ENCODE measurements at places on chromosomes 1 and 21.

- no peak for DNase-seq
These were observed 199.0 kb downstream of the PDE4B start for GRCh38 chr1:65991694-65992093.

DNA sequence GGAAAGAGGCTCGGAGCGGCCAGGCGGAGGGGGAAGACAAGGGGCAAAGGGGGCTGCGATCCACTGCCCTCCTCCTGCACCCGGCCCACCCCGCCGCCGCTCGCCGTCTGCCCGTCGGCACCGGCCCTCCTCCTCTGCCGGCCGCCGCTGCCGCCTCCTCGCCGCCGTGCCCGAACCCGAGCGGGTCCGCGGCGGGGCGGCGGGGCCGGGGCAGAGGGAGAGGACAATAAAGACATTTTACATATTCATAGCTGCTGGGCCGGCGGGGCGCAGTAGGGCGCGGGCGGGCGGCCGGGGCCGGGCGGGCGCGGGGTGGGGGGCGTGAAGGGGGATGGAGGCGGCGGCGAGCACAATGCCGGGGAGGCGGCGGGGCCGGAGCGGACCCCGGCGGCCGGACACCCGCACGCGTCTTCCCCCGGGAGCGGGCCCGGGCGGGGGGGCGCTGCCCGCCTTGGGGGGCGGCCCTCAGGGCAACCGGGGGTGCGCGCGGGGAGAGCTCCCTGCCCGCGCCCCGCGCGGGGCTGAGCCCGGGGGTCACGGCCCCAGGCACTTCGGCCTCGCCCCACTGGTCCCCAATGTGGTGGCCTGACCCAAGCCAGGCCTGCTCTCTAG, 546 bp downstream of the POU2F1 start:
- no peak for DNase-seq

DNA sequence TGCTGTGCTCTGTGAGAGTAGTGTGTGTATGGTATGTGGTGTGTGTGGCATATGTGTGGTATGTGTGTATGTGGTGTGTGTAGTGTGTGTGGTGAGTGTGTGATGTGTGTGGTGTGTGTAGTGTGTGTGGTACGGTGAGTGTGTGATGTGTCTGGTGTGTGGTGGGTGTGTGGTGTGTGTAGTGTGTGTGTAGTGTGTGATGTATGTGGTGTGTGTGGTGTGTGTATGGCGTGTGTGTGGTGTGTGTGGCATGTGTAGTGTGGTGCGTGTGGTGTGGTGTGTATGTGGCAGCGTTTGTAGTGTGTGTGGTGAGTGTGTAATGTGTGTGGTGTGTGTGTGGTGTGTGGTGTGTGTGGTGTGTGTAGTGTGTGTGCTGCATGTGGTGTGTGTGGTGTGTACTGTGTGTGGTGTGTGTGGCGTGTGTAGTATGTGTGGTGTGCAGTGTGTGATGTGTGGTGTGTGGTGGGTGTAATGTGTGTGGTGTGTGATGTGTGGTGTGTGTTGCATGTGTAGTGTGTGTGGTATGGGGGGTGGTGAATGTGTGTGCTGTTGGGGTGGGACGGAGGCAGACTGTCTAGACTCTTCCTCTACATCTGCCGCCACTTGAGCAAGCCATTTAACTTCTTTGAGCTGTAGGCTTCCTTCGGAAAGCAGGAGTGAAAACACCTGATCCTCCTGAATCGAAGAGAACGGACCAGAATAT, 33.5 kb downstream of the GPA33 start:
- no peak for DNase-seq

DNA sequence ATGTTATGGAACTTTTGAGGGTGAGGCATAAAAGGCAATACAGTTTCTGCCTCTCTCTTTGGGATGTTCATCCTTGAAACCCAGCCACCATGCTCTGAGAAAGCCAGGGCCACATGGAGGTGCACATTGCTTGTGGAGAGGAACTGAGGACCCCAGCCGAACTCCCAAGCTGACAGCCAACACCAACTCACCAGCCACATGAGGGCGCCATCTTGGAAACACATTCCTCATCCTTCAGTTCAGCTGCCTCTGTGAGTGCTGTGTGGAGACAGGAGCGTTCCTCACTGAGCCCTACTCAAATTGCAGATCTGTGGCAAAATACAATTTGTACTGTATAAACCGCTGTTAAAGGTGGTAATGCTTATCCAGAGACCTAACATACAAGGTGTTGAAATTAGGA, 137.5 kb downstream of the GABPA start:
- DNase-seq, result no peak

DNA sequence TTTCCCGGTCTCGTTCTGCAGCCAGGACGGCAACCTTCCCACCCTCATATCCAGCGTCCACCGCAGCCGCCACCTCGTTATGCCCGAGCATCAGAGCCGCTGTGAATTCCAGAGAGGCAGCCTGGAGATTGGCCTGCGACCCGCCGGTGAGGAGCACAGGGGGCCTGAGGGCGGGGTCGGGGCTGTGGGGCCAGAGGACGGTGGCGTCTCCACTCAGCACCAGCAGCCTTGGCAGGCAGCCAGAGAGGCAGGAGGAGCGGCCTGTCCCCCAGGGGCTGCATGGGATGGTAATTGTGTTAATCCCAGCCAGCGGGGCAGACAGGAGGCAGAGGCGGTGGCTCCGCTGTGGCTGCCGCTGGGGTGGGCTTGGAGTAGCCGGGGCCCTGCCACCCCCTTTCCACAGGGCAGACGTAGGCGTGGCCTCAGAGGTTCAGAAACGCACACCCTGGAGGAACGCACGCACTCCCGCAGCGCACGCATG, 12.1 kb downstream of the SAMD11 start:
- no peak for DNase-seq

DNA sequence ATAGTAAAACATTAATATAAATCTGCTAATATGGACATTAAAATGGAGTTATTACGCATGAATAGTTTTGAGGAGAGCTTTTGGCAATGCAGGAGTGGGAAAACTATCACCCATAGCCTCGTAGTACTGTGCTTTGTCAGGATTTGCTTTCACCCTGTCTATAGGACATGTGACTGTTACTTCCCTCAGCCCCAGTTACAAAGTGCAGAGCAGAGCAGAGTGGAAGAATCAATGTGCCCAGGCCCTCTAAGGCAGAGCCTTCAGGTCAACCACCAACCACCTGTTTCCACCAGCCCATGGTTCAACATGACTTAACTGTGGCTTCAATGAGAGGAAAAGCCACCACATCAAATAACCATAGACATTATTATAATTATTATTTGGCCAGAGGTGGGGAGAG, 68.9 kb upstream of the C8B start:
- no peak for DNase-seq

DNA sequence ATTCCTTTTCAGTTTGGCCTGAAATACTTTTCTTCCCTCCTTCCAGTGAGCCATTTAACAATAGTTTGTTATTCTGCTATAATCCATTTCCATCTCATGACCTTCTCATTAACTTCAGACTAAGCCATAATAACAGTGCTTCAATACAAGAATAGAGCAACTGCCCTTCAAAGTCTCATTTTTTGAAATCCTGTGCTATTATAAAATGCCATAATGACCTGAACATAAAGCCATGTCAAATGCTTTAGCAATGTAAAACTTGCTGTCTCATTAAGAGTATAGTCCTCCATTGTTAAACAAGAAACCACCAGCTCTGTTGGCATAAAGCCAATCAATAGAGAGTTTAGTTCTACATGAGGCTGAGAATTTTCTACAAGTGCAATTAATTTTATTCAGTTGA, 9.6 kb upstream of the PIGK start:
- no peak for DNase-seq

DNA sequence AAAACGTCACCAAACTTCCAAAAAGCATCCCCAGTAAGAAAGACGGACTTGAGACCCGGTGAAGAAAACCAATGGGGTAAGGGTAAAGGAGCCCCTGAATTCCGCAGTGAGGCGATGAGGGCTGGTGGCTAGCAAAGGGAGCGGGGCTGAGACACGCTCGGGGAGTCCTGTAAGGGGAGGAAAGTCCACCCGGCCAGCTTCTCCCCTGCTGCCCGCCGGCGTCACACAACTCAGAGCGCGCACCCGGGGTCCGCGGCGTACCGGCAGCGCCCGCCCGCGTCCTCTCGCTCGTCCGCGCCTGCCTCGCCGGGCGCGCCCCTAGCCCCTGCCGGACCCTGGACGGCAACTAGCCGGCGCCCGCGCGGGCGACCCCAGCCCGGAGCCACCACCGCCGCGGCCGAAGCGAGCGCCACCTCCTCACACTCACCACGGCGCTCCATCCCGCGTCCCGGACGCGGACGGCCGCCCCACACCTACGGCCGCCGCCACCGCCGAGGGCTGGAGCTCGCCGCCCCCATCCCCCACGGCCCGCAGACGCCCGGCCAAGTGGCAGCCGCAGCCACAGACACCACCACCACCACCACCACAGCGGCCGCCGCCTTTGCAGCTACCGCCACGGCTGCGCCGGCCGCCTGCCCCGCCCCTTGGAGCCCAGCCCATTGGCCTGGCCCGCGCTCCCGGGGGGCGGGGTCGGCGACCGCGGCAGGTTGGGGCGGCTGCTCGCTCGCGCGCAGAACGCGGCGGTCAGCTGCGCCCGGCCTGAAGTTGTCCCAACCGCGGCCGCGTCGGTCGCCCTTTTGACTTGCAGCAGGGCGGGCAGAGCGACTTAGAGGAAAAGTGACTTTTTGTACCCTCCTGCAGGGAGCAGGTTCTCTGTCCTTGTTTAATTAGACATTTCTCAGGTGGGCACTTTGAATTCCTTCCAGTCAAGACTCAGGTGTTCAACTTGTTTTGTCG, 10.0 kb upstream of the ARHGAP29 start:
- peak; percentile 64 for DNase-seq

DNA sequence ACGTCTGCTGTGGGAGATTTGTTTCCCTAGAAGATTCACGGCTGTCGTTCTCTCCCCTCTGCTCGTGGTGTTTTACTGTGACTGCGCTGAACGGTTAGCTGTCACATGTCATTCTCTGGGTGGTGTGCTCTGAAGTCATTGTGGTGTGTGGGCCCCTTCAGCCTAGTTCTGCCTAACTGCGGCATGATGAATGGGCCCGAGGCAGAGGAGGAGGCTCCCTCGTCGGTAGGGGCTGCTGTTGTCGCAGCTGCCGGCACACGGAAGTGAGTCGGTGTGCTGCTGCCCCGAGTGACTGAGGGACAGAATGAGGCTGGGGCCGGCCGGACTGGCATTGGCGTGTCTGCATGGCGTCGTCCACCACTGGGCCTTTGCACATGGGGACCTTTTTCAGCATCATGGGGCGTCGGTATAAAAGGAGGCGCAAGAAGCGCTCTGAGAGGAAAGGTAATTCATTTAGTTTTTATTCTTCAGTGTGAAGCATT, 77.9 kb downstream of the ADARB1 start:
- peak; percentile 65 for DNase-seq

DNA sequence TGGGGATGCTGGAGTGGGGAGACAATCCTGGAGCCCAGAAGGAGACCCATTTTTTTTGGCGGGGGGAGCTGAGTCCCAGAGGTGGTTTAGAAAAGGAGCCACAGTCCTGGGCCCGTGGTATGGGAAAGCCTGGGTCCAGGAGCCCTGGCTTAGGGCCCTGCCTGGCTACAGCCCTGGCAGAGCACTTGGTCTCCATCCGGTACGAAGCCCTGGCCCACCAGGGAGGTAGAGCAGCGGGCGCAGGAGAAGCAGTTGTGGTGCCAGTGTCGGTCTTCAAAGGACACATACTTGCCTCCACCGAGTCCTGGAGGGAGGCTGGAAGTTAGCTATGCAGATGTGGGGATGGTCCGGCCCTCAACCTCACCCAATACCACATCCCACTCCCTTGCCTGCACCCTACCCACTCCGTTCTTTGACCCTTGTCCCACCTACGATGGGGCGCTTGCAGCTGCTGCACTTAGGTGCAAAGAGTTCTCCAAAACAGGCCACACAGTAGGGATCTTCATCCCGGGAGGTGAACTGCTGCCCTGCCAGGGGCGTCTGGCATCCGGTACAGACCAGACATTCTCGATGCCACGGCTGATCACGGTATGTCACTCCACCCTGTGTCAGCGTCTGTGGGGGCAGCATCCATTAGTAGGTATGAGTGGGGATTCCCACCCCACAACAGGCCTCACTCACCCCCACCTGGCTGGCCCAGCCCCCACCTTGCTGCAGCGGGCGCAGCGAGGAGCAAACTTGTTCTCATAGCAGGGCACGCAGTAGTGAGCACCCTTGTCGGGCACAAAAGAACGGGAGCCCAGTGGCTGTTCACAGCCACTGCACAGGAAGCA, 7.7 kb upstream of the SF3A3 start:
- DNase-seq, result no peak

DNA sequence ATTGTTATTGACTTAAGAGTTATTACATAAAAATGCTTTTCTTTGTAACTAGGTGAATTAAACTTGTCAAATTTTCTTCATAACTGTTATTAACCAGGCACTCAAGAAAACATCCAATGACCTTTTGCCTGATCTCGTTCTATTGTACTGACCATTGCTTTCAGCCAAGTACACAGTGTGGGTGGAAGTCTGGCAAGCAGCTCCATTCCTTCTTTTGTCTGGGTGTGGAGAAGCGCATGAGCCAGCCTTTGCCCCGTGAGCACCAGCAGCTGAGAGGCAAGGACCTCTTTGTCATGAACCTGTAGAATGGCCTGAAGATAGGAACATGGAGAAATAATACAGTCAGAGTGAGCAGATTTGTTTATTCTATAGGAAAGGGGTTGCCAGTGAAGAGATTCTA, 57.5 kb downstream of the IARS2 start:
- peak; percentile 11 for DNase-seq

DNA sequence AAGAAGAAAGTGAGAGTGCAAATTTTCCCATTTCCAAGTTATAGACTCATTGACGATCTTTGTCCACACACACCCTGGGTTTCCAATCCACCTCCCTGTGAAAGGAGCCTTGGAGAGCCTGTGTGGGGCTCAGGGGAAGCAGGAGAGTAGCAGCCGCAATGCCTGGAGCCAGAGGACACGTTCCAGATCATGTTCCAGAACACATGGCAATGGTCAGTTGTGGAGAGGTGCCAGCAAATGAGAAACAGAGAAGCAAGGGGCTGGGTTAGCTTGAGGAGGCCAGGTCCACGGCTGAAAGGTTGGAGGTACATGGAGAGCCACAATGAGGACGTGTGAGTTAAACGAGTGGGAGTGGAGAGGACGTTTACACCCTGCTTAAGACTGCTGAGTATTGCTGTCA, 33.0 kb upstream of the SIPA1L2 start:
- no peak for DNase-seq

DNA sequence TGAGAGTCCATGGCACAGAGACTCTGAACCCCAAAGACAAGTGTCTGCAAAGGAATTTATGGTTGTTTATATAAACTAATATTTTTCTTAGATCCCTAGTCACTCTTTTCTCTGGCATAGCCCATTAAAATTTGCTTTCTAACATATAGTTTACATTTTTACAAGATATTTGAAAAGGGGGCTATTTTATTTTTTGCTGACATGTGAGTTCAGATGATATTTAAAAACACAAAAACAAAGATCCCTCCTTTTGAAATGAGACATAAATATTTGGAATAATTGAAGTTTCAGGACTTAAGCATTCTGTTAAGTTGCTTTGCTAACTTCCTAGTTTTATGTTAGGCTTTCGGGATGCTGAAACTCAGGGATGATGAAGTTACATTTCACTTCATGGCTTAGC, 86.1 kb downstream of the CDC14A start:
- no peak for DNase-seq

- DNase-seq, result no peak
These were observed 791.0 kb upstream of the ADGRL4 start for GRCh38 chr1:79797487-79797886.

- no peak for DNase-seq
These were observed 20.7 kb upstream of the ALDH4A1 start for GRCh38 chr1:18922848-18923755.
